Stimulated activated CD4-positive, alpha-beta T cell treated with anti-CD3 and anti-CD28 coated beads, Interleukin-1b, Interleukin-23, amount 100 ng/mL, for 1 hour (primary cell): ENCODE measurements at places on chromosomes 2 and 18.
A peak's percentile ranks its signal among the peaks of the same experiment; 100 is the strongest.

DNA sequence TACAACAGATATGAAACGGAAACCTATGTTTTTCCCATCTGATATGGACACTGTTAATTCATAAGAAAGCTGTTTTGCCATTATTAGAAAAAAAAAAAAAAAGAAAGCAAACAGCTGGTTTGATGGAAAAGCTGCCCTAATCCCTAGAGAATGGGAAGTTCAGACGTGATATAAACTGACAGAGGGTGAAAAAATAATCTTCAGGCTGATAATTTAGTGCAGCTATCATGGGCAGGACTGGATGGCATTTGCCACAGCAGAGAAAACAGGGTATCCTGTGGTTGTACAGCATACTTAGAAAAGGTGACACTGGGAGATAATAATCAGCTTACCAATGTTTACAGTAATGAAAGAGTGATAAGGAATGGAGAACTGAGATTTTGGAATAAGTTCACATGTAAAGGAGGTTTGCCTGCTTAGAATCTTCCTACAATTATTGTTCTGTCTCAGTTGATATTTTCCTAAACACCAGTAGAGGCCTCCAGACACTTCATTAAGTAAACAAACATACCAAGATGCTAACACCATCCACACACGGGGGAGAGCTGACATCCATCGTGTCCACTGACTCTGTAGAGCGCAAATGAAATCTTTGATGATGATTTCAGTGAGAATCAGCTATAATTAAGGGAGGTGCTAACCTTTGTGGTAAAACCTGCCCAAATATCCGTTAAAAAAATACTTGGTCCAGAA, 211.6 kb upstream of the MMADHC start:
- DNase-seq, result no peak

DNA sequence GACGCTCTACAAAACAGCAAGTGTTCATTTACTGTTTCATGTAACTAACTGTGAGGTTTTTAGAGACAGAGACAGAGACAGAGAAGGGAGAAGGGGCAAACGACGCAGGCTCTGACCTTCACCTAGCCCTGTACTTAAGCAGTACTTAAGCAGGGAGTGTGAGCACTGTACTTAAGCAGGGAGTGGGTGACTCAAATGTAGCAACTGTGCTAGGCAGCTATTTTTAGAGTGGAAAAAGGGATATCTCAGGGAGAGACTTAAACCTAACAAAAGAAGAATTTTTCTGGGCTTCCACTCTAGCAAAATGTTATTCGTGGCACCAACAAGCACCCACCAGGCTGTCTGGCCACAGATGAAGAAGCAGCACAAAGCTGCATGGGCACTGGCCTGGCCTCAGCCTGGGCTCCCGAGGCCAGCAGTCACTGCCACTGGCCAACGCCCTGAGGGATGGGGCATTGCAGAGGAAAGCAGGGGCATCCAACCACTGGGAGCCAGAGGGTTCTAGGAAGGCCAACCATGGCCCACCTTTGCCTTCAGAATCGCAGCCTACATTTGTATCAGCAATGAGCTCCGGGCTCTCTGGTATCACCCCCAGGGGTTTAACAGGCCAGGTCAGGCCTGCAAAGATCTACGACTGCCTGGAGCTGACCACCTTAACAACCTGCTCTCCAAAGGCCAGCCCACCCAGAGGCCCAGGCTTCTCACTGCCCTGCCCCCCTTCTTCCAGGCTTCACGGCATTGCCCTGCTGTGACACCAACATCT, 154.3 kb downstream of the TTC32 start:
- DNase-seq, result no peak

- peak; percentile 19 for DNase-seq
Measured at GRCh38 chr2:72770879-72771461, 54.9 kb downstream of the EXOC6B start.

DNA sequence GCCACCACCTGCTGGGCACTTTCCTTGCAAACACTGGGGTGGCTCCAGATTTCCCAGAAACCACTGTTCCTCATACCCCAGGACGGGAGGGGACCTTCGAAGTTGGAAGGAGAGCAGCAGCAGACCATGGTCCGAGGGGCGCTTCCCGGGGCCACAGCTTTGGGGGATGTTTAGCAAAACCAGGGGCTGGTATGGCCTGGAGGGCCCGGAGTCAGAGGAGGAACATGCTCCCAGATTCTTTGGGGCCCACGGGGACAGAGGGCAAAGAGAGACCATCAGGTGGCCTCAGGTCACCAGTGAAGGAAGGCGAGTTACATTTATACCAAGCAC, 25.3 kb downstream of the HS6ST1 start:
- no peak for DNase-seq

DNA sequence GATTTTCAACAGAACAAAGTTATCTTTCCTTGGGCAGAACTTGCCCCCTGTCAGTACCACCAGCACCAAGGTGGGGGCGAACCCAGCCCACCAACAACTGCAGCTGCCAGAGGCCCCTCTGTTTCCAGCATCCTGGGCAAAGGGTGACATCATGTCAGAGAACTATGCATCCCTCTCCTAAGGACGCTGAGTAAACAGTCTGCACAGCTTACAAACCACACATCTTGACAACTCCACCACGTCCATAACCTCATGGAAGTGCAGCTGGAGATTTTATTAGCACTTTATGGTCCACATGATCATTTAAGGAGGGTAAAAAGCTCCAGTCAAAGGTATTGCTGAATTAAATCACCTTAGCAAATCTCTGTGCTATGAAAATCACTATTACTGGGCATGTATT, 40.4 kb downstream of the PIEZO2 start:
- no peak for DNase-seq

DNA sequence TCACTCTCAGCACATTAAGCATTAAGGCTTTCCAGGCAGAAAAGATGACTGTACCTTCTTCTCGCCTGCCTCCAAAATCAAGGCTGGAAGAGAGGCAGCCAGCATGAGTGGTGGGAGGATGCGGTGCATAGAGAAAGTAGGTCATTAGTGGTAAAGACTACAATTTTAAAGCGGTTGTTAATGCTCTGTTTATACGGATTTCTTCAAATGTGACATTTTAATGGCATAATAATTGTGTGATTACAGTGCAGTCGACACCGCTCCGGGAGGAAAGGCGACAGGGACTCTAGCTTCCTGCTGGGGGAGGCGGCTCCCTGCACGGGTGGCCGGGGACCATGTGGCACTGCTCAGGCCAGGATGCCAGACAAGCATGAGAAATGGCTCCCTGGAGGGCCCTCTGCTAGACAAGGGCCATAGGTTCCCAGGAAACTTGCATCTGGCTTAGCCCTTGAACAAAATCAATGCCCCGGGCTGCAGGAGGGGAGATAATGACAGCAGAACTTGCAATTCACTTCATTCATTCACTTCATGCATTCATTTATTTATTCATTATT, 129.6 kb downstream of the GALNT14 start:
- DNase-seq, result no peak

DNA sequence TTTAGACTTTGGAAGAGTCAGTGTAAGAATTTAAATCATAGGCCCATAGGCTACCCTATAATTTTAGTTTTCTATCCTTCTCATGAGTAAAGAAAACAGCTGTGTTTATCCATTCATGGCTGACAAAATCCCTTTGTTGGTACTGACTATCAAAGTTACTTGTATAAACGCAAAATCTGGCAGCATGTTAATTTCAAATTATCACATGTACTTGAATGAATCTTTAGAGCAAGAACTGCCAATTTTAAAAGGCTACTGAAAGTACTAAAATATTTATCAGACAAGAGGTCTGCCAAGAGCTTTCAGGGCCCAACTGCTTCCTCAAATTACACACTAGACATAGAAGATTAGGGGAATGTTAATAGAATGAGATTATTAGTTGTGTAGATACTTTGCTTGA, 66.6 kb downstream of the MYL12B start:
- no peak for DNase-seq

DNA sequence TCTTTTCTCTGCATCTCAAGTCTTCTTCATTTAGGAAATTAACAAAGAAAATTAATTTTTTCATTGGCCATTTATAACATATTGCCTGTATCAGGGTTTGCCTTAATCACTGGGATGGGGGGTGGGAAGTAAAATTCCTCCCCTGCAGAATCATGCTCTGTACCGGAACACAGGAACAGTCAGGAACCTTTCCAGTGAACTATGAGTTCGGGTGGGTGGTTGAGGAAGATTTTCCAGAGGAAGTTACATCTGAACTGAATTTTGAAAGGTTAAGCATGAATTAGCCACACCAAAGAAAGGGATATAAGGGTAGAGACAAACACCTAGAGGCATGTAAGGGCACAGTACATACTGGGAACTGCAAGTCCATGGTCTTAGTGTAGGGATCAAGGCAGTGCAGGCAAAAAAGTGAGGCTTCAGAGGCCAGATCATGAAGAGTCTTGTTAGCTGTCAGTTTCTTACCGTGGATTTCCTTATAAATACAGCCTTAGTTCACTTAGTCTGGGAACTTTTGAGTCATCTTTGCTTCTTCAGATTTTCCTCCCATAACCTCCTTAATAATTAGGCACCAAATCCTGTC, 55.6 kb downstream of the FAM117B start:
- DNase-seq, result no peak

- no peak for DNase-seq
Measured at GRCh38 chr18:36298126-36298741, 721 bp downstream of the FHOD3 start.

GRCh38 chr2:341017-341542, 53.2 kb upstream of the ALKAL2 start:
- no peak for DNase-seq

GRCh38 chr2:41942278-41942677, 105.5 kb upstream of the PKDCC start:
- no peak for DNase-seq

GRCh38 chr2:46392561-46393346, 86.6 kb upstream of the TMEM247 start:
- DNase-seq, result no peak

- DNase-seq, result no peak
Measured at GRCh38 chr18:10410472-10411308, 43.7 kb upstream of the APCDD1 start.

DNA sequence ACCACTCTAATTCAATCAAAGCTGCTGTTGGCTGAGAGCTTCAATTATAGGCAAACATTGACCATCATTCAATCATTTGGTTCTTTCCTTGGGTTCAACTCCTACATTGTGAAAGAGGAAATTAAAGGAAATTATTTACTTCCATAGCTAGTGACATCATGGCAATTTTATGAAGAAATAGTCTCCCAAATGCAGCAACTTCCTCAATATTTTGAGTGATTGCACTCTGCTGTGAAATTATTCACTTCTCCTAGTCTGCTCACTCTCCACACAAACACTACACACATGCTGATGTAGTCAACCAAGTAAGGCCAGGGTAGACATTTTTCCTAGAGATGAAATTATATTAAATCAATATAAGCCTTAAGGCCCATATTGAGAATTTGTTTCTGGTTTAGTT, 86.7 kb upstream of the NCKAP5 start:
- DNase-seq, result no peak

DNA sequence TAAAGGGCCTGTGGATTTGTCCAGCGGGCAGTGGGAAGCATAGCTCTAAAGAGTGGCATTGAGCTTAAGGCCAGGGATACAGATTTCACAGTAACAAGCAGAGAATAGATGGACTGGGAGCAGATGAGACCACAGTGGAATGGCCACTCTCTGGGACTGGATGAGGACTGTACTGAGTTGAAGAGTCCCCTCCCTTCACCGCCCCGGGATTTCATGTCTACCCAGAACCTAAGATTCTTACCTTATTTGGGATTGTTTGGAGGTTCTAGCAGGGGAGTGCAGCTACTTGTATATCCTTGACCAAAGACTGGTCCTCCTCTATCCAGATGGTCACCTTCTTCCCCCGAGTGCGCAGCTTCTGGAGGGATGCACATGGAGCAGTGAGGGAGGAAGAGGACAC, 28.0 kb upstream of the EFEMP1 start:
- no peak for DNase-seq

DNA sequence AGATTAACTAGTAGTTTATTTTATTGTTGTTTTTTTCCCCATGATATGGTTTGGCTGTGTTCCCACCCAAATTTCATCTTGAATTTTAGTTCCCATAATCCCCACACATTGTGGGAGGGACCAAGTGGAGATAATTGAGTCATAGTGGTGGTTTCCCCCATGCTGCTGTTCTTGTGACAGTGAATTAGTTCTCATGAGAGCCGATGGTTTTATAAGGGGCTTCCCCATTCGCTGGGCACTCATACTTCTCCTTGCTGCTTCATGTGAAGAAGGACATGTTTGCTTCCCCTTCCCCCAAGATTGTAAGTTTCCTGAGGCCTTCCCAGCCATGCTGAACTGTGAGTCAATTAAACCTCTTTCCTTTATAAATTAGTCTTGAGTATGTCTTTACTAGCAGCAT, 36.5 kb downstream of the GALNT14 start:
- DNase-seq, result no peak

- no peak for DNase-seq
Measured at GRCh38 chr2:232835687-232836208, 34.3 kb upstream of the SNORC start.

DNA sequence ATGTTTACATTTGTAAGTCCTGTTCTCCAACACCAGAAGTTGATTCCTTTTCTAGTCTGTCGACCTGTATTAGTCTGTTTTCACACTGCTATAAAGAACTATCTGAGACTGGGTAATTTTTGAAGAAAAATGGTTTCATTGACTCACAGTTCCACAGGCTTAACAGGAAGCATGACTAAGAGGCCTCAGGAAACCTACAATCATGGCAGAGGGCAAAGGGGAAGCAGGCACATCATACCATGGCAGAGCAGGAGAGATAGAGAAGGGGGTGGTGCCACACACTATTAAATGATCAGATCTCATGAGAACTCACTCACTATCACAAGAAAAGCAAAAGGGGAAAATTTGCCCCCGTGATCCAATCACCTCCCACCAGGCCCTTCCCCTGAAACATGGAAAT, 112.8 kb upstream of the MAP3K20 start:
- DNase-seq, result no peak

DNA sequence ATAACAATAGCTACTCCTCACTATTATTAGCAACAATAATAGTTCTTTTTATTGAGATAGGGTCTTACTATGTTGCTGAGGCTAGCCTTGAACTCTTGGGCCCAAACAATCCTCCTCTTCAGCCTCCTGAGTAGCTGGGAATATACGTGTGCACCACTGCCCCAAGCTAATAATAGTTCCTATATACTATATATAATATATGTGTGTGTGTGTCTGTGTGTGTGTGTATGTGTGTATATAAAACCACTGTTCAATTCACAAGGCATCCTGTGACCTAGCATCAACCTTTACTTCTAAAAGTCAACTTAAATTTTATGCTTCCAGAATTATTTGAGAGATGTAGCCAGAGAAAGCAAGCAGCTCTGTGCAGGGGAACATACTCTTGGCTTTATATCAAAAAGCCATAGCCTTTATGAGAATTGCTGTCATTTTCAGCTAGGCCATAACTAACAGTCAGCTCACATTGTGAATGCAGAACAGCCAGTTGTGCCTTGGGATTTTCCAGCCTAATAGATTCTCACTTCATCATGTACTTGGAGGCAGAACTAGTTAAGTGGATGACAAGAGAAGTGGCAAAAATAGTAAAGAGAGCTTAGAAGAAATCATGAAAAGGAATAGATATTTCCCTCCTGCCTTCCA, 665.5 kb downstream of the NYAP2 start:
- DNase-seq, result no peak

- no peak for DNase-seq
Measured at GRCh38 chr2:74457129-74457548, 1.1 kb upstream of the WBP1 start.

- DNase-seq, result no peak
Measured at GRCh38 chr2:165640247-165640929, 153.7 kb downstream of the GALNT3 start.

DNA sequence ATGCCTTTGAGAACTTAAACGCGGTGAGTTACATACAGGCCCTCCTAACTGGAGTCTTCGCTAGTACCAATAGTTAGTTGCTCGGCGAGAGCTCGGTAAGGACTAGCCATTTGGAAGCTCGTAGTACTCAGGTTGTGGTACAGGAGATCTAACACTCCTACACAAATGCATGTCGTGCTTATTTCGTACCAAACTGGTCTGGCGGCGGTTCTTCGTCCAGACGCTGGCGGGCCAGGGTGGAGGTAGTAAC, 346 bp upstream of the VRK2 start:
- no peak for DNase-seq
